ENCODE measurements at places on chromosomes 6 and 20. TPM values are rescaled to one million over a fixed set of nuclear protein-coding genes. Genes with fewer than 3 reads are reported as not detected.

- DNase-seq = peak; percentile 17
Measured at GRCh38 chr6:104201557-104201956, 658.2 kb downstream of the HACE1 start.

DNA sequence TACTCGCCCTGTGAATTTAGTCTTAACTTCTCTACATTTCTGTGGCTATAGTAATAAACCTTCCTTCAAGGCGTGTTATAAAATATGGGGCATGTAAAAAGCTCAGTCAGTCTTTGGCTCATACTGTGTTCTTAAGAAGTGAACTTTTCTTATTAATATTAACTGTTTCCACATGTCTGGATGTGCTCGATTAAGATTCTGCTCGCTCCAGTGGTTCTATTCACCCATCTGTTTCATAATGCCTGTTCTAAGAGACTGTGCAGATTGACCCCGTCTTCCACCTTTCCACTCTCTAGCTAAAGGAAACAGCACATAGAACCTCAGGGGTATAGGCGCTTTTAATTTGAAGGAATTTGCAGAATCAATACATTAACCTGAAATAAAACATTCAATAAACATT is 99.9 kb downstream of the L3MBTL3 start:
- DNase-seq = no peak

DNA sequence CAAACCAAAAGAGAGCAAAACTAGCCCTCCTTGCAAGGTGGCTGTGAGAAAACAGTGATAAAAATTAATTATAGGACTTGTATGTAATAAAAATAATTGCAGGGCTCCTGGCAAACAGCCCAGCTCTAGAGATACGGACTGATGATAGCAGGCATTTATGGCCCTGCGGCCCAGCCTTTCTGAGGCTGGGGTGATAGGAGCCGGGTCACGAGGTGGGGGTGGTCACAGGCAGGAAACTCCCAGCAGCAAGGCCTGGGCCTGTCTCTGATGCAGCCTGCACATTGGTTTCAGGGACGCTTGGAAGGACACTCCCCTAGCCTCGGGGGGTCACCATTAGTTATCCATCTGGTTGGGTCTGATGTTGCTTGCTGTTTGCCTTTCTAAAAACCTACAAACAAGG is 18.7 kb upstream of the TTPAL start:
- DNase-seq = peak; percentile 44

DNA sequence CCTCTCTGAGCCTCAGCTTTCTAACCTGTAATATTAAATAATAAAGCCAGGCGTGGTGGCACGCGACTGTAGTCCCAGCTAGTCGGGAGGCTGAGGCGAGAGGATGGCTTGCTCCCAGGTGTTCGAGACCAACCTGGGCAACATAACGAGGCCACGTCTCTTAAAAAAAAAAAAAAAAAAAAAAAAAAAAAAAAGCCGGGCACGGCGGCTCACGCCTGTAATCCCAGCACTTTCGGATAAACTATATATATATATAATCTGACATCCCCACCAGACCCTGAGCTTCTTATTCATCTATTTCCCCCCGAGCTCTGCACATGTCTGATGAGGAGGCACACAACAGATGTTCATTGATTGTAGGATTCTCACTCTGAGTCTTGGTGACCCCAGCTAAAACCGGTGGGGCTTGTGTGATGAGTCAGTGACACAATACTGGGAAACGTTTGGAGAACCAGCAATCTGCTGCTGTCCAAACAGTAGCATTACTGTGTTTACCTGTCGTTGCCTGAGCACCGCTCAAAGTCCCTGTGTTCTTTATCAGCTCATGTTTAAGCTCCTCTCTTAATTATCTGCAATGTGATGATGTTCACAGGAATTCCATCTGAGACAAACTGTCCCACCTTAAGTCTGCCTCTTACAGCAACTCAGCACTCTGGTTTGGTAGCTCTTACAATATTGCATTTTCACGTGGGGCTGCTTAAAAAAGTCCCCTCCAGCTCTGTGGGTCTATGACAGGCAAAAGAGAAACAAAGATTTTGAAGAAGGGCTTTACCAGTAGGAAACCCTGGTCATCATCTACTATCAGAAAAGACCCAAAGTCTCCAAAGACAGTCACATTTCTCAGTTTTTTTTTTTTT is 1.0 kb upstream of the SPATA2 start:
- DNase-seq = peak; percentile 95

DNA sequence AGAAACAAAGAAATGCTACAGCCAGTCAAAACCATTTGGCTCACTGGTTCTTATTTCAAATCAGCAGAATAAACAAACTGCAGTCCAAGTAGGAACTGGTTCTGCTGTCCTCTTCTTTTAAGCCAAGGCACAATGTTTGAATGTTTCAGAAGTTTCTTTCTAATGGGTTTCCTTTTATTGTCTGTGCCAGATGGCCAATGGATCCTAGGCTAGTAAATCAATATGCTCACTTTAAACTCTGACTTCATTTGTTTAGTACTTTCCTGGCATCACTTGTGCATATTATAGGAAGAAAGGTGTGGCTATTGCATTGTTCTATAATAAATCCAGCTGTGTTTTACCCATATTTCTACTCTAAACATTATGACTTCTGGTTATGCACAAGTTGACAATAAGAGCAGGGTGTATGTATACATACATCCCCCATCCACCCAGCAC is 99.7 kb upstream of the PLCB4 start:
- DNase-seq = no peak

DNA sequence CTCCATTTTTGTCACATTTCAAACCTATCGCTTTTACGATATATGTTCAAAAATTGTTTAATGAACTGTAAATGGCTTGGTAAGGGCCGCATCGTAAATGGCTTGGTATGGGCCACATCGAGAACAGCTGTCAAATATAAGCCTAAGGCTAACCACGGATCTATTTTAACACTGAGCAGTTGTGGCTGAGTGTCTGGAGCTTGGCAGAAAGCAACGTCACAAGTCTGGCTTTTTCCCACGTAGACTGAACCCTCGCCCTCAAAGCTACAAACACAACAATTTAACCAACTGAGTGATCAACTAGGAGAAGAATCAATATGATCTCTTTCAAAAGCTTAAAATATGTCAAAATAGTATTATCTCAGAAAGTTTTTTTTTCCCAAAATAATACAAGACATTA is 71.4 kb upstream of the PRSS16 start:
- DNase-seq = no peak

DNA sequence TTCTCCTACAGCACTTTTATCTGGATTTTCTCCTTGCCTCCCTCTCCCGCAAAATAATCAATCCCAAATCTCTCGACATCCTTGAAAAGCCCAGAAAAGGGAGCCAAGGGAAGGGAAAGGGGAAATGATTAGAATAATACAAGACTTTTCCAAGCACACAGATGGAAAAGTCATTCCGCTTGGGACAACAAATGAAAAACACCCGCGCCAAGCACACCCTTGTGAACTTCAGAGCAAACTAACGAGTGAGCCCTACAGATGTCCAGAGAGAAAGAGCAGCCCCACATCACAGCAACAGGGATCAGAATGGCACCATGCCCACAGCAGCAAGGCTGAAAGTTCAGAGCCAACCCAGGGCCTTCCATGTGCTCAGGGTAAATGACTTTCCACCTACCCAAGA is 49.6 kb downstream of the NINL start:
- no peak for DNase-seq

DNA sequence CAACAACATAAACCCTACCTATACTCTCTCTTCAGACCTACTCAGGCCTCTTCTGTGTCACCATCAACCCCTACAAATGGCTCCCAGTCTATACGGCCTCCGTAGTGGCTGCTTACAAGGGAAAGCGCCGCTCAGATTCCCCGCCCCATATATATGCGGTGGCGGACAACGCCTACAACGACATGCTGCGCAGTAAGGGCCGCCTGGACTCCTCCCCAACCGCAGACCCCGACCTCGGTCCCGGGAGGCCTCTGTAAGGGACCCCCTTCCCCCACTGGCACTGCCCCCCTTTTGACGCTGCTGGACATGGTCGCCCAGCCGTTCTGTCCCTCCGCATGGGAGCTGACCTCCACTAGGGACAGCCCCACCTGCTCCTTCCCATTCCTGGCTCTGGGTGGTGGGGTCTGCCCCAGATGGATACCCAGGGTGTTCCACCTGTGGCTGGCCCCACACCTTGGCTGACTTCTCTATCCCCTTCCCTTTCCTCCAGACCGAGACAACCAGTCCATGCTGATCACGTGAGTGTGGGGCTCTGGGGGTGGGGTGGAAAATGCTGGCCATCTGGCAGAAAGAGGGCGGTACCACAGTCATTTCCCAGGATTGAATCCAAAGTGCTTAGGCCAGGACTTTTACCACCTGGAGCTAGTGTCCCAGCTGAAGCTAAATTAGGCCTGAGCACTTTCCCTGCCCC is 25.0 kb downstream of the MYH7B start:
- peak; percentile 34 for DNase-seq

GRCh38 chr20:57628047-57628961 is 8.1 kb upstream of the ZBP1 start:
- DNase-seq = no peak

GRCh38 chr6:15952231-15953151 is 176.4 kb upstream of the MYLIP start:
- no peak for DNase-seq

DNA sequence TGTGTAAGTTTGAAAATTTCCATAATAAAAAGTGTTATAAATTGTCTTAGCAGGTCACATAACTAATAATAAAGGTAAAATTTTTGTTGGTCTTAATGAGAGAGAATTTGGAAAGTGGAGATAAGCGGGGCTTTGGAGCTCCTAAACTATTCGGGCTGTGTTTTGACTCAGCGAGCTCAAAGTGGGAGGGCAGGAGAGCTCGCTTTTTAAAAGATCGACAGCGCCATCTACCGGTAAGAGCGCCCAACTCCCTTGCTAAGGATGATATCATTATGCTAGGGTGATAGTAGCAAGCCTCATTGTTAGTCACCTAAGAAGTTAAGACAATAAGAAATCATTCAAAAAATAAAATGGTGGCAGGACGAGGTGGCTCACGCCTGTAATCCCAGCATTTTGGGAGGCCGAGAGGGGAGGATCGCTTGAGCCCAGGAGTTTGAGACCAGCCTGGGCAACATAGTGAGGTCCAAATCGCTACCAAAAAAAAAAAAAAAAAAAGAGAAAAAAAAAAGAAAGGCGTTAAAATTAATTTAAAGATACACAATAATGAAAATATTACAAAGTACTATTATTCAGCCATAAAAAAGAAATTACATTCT is 24.8 kb downstream of the C6orf15 start:
- peak; percentile 92 for DNase-seq

DNA sequence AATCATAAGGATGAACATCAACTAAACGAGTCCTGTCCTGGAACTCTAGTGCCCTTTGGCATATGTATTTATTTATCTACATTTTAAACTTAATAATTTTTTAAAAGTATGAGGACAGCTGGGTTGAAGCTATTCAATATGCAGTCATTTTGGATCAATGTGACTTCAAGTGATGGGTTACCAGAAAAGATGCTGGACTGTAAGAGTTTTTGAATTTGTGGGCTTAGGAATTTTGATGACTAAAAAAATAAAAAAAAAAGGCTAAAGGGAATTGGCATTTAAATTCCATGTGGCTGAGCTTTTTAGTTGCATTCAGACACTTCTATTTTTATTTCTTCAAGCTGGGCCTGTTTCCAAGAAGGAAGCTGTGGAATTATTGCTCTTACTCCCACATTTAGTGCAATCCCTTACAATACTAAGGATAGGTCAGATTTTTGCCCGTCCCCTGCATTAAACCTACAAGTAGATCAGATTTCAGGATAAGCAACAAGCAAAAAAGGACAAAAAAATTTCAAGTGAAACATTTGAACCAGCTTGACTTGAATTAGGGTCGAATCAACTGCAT is 704.2 kb upstream of the CITED2 start:
- no peak for DNase-seq

- DNase-seq = no peak
Measured at GRCh38 chr6:144566868-144567615, 281.9 kb downstream of the UTRN start.

DNA sequence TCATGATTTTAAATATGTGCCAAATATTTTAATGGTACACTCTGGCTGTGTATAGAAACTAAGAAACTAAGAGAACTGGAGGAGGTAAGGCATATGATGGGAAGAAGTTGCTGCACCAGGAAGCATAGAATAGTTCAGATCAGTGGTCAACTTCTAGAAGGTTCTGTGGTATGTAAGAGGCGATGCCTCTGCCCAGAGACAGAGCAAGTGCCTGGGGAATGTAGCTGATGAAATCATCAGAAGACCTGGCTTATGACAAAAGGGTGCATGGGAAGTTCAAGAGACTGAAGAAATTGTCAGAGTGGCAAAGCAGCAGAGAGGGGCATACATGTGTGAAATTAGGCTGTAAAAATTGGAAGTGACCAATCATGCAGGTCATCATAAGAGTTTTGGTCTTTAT is 580.8 kb downstream of the BMP2 start:
- no peak for DNase-seq

GRCh38 chr6:93139408-93140081 is 279.8 kb downstream of the EPHA7 start:
- DNase-seq = no peak

- DNase-seq = no peak
Measured at GRCh38 chr6:41637194-41638001, 870 bp upstream of the MDFI start.

GRCh38 chr6:107642861-107643328 is 153.0 kb downstream of the SOBP start:
- no peak for DNase-seq

- DNase-seq = no peak
Measured at GRCh38 chr6:149990661-149991471, 27.1 kb downstream of the ULBP1 start.

DNA sequence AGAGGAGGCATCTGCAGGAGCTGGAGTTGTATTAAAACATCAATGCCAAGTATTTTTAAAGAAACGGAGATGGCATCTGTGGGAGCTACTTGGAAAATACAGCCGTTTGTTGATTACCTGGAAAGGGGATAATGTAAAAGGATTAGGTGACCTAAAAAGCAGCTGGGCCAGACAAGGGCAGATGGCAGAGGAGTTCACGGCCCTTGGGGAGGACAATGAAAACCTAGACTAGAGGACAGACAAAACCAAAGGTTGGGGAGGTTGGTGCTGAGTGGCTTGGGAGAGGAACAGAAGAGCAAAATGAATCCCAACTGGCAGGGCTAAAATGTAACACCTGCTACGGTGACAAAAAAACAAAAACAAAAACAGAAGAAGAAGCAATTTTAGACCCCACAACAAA is 260.5 kb upstream of the JARID2 start:
- no peak for DNase-seq

DNA sequence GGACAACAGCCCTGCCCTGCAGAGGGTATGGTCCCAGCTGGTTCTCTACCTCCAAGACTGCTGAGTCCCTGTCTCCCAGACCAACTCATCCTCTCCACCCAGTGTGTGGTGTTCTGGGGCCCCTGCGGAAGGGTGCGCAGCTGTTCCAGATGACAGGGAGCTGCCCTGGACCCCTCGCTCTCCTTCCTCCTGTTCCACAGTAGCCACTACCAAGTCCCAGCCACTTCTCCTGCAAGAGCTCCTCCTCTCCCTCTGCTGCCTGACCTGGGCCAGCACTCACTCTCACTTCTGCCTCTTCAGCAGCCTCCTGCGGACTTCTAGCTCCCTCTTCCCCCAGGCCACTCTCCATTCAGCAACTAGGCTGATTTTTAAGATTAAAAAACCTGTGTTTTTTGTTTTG is 40.1 kb upstream of the TMEM181 start:
- no peak for DNase-seq

ASCC3 gene
- 19.0 TPM for total RNA-seq

KCNG1 gene
- total RNA-seq = not detected

COL11A2 gene
- total RNA-seq = 0.31 TPM

LHFPL5 gene
- total RNA-seq = 0.16 TPM

RMND1 gene
- total RNA-seq = 11.2 TPM

JPH2 gene
- total RNA-seq = 0.18 TPM

Data from HT-29 (cell line).